Upper lobe of right lung (tissue), 1 donor: ENCODE measurements at places on chromosomes 2 and 18. TPM values are rescaled to one million over a fixed set of nuclear protein-coding genes. Genes with fewer than 3 reads are reported as not detected.
A peak's percentile ranks its signal among the peaks of the same experiment; 100 is the strongest.

IL36RN gene
- not detected for total RNA-seq

GRCh38 chr2:96669539-96670215 lies 27.1 kb downstream of the FER1L5 start:
- DNase-seq: peak; percentile 4

DNA sequence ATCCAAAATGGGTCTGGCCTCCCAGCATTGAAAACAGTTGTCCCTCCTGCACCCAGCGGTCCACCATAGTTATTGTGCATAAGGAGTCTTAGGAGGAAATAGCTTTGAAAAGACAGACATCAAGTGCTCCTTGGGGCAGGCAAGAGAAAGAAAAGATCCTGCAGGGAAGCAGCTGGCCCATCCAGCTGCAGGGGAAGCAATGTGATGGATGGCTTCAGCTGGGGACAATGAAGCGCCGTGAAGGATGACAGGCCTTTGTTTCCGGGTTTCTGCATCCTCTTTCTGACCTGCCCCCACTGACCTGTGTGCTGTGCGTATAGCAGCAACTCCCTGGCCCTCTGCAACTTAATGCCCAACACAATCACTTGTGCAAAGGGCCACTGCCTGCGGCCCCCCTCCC lies 142.9 kb upstream of the NCKAP5 start:
- DNase-seq: no peak

DNA sequence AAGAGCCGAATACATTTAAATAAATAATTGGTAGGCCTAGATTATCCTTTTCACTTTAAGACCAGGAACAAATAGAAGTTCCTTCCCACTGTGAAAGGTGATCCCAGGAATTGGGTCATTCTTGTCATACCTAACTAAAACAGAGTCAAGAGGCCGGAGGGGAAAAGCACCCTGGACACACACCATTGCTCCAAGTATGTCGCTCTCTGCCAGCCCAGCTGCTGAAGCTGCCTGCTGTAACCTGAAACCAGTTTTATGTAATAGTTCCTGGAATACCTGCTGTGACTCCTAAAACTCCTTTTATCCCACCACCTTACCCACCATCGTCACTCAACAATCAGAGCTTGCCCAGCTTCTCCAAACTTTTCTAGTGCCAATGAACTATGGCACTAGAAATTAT lies 217.1 kb downstream of the PTPRM start:
- no peak for DNase-seq
